ENCODE measurements at places on chromosomes 4 and X.

GRCh38 chr4:60155088-60155487 lies 1045.0 kb upstream of the ADGRL3 start:
- no peak for DNase-seq

DNA sequence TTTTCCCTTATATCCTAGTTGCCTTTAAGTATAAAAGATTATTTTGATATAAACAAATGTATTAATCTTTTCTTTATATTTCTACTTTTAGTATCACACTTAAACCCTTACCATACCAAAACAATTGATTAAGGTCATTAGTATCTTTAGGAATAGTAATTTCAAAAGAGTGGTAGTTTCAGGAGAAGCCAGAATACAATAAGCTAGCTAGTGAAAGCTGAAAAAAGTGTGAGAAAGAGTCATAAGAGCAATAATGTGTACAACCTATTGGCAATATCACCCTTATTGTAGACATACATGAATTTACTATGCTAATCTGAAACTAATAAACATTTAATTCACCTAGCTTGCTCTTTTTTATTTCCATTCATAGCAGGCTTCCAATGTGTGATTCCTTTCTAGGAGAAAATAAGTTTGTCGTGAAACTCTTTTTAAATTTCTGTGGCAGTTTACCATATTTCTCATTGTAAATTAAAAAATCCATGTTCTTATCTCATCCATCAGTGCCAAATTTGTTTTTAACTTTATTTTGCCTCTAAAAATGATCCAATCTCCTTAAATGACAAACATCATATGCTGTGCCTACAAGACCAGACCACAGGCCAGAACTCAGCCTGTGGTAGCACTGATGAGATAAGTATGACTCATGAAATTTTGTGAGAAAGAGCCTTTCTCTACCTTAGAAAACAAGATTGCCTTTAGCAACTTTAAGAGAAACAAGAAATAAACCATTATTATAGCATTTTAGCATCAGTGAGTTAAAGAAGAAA lies 8.1 kb downstream of the NEK1 start:
- DNase-seq, result no peak

GRCh38 chr4:70892086-70892769 lies 9.9 kb upstream of the MOB1B start:
- no peak for DNase-seq

- no peak for DNase-seq
These were observed 14.3 kb upstream of the GABRB1 start for GRCh38 chr4:47017081-47017480.

GRCh38 chr4:48635980-48636379 lies 144.1 kb downstream of the FRYL start:
- no peak for DNase-seq

- no peak for DNase-seq
These were observed 15.4 kb downstream of the SETD7 start for GRCh38 chr4:139540632-139541031.

- DNase-seq, result no peak
These were observed 232.7 kb downstream of the ARHGAP24 start for GRCh38 chr4:85707611-85708010.

DNA sequence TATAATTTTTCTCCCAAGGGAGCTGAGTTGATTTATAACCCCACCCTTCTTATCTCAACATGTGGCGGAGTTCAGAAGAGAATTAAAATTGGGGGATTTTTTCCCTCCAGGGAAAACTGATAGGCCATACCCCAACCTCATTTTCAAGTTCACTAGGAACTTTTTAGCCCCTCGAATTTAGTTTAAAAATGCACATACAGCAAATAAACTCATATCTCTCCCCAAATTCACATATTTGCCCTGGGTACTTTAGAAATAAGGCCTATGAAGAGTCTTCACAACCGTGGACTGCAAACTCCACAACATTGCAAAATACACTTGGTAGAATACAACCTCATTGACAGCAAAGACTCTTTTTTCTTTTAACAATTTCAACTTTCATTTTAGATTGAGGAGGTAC lies 206.7 kb upstream of the LEF1 start:
- DNase-seq, result no peak

DNA sequence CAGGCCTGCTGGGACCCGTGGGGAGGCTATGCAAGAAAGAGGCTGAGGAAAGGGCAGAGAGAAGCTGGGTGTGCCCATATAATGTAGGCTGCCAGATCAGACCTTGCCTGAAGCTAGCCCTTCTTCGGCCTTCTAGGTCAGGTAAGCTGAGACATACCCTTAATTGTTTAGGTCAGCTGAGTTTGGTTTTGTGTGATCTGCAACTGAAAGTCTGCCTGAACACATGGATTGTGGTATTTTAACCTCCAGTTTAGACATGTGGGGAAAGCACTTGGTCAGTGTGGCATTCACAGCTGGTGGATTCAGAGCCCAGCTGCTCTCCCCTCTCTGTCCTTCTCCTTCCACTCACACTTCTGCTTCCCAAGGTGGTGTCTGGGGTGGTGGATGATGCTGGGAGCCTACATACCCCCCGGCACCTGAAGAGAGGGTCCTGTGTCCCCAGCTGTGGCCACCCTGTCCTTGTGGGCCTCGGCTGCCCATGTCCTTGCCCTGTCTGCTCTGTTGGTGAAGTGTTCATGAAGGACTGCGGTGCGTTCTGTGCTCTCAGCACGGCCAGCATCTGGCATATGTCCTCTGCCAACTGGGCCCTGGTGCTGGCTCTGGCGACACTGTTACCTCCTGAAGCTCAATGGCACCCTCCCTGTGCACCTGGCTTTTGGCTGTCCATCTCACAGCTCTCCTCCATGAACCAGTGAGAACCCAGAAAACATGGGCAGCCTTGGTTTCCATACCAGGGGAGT lies 82.1 kb downstream of the NAT8L start:
- no peak for DNase-seq

DNA sequence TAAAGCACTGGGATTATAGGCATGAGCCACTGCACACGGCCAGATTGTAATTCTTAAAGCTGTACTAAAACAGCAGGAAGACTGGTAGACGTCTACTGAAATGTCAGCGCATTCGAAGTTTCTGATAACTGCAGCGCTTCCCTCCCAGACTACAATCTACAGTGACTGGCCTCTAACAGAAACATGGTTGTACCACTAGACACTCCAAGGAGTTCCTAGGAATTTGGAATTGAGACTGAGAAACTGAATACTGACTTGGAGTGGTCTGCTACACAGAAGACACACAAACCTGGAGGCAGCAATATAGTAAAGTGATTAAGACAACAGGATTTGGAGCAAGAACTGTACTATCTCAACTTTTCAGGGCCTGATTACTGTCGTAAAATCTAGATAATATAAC lies 937 bp downstream of the HELQ start:
- peak; percentile 1 for DNase-seq

DNA sequence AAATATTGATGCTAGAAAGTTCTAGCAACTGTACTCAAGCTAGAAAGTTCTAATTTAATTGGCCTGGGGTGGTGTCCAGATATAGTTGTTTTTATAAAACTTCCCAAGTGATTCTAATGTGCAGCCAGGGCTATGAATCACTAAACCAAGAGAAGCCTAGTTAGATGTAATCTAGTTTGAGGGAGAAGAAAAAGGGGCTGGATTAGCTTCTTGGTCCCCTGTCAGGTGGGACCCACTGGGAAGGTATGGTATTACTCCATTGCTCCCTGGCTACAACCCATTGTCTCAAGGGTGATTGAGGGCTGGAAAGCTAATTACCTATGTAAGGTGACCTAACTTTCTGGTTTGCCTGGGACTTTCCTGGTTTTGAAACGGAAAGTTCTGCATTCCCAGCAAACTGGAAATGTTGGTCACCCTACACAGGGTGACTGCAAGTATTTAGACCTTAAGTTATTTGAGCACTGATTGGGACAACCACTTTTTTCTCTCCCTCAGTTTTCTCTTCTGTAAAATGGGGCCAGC lies 23.9 kb upstream of the MSN start:
- no peak for DNase-seq

Data from thymus (tissue), 14 donors.